Fibroblast of upper back skin (primary cell): ENCODE measurements at places on chromosomes 2 and 18.

DNA sequence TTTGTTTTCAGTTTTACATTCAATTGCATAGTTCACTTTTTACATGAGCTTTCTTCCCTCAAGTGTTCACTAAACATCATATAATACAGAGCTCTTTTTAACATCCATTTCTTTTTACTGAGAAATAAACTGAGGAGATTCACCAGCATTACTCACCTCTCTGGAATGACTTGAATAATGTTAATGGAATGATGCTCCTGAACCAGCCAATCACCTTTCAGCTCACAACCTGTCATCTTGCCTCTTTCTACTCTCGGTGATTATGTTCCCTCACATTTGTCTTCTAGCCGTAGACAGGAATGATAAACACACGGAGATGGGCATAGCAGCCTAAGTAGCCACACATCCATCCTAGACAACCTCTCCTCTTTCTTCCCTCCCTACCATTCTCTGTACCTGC lies 301.7 kb downstream of the PAX3 start:
- DNase-seq: peak; percentile 93

- DNase-seq: peak; percentile 78
These were observed 59.5 kb downstream of the E2F6 start for GRCh38 chr2:11406267-11406957.

DNA sequence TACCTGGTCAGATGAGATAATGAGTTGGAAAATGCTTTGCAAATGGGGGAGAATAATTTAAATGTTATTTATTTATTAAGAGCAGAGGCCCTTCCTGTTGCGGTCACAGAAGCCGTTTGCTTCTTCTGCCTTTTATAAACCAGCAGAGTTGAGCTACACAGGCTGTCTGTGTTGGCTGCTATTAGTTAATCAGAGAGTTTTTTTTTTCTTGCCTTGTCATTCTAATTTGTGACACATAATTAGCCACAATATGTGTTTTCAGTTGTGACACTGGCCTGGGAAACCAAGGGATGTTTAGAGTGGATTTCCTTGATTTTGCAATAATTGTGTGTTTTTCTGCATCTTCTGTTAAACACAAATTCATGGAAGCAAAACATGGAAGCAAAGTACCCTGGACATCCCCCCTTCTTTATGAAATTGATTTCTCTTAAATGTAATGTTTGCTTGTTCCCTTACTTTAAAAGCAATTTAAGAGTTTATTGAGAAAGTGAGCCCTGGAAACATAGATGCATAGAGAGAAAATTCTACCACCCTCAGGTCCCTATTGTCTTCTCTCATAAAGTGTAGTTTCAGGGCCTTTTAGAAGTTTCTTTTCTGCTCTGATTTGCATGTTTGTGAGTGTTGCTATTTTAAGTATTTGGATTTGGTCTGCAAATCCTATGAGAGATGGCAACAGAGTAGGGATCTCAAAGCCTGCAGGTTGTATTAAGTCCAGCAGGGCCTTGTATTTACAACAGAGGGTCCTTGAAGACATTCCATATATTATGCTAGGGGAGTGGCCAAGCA lies 22.8 kb upstream of the IL37 start:
- DNase-seq: no peak

DNA sequence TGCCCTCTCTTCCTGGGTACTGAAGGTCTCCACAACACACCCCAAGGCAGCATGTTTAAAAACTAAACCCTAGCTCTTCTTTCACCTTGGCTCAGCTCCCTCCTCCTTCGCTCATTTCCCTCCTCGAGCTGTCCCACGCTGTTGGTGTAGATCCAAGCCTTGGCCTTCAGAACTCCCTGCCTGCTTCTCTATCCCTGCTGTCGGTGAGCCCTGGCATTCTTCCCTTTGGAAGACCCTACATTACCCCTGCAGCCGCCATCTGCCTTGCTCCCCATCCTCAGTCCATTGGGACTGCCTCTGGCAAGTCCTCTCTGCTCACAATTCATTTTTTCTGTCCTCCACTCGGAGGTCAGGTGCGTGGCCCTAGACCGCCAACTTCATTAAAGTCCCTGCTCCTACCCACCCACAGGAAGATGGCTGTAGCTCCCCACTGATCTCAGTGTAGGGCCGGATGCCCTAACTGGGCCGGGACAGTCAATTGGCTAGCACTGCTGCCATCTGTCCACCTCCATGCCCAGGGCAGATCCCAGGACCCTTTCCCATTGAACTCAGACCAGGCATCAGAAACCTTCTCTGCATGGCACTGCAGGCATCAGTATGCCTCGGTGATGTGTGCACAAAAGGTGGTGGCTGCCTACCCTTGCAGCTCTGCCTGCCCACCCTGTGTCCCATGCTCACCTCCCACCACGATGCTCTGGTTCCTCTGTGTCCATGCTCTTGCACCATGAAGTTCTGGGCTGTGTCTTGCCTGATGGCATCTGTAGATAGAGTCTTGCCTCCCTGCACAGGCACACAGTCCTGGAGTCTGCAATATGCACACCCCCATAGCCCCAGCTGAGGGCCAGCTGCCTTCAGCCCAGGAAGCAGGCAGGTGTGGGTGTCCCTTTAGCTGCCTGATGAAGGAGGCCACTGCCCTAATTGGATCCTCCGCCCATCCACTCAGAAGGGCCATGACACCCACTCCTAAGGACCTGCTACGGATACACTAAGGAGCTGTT lies 5.7 kb downstream of the AMER3 start:
- no peak for DNase-seq

GRCh38 chr2:151570191-151570590 lies 160.5 kb downstream of the RIF1 start:
- no peak for DNase-seq

DNA sequence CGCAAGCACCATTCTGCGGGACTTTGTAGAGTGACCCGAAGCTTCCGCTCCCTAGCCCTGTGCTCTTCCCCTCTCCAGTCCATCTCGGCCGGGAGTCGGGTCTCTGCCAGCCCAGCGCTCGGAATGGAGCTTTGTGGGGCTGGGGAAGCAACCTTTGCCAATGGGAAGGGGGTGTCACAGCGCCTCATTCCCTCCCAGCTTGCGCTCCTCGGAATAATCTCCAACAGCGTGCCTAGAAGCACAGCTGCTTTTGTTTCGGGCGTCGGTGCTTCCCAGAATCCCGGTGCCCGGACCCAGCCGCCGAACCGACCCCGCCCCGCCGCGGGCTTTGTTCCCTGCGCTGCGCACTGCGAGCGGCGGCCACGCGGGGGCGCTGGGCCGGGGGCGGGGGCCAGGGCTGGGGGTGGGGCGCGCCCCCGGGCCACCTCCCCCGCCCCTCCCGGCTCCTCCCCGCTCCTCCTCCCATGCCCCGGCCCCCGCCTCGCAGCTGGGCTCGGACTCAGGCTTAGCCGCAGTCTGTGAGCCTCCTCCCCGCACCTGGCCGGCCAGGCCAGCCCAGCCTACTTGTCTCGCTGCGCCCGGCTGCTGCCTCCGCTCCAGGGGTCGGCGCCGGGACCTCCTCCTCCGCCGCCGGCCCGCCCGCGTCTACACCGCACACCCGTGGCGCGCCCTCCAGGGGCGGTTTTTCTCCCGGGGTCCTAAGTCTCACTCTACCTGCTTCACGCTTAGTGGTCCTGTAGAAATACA lies 77.7 kb upstream of the SMAD2 start:
- DNase-seq: peak; percentile 47

DNA sequence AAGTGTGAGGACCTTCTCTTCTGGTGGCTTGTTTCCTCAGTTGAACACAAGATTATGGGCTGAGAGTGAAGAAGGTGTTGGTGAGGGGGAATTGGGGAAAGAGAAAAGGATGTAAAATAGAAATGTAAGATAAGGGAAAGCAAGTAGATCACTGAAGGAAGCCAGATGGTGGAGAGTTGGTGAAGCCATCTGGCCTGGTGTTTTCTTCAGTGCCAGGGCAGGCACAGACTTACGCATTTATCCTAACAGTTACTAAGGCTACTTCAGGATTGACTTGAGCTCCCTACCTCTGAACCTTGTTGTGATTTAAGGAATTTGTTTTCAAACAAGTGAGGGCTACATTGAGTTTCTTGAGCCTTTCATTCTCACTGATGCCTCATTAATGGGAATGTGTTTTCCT lies 113.8 kb downstream of the GALNT1 start:
- DNase-seq: no peak

- no peak for DNase-seq
These were observed 1.6 kb downstream of the SERPINB8 start for GRCh38 chr18:63971320-63972001.

GRCh38 chr2:40281021-40281940 lies 170.6 kb downstream of the SLC8A1 start:
- peak; percentile 81 for DNase-seq

DNA sequence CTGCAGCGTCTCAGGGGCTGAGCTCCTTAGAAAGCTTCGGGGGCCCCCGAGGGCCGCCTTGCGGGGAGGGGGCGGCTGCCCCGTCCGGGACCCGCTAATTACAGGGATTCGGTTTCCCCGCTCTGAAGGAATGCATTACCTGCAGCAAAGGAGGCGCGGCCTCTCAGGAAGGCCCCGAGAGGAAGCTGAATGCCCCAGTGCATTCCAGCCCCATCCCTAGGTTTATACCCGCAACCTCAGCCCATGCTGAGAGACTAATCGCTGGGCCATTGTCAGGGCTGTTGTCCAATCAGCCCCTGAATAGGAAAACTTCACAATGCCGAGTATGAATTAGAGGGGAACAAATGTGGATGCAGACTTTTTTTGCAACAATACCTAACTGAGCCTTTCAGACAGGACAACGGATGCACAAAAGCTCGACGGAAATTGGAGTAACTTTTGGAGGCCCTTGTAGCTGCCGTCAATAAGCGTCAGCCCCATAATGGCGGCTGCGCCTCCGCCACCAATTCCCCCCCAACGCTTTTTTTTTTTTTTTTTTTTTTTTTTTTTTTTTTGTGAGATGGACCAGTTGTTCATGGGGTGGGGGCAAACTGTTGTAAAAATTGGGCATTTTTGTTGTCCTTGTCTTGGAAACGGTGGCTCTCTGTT lies 138.6 kb upstream of the SIX3 start:
- DNase-seq: no peak

DNA sequence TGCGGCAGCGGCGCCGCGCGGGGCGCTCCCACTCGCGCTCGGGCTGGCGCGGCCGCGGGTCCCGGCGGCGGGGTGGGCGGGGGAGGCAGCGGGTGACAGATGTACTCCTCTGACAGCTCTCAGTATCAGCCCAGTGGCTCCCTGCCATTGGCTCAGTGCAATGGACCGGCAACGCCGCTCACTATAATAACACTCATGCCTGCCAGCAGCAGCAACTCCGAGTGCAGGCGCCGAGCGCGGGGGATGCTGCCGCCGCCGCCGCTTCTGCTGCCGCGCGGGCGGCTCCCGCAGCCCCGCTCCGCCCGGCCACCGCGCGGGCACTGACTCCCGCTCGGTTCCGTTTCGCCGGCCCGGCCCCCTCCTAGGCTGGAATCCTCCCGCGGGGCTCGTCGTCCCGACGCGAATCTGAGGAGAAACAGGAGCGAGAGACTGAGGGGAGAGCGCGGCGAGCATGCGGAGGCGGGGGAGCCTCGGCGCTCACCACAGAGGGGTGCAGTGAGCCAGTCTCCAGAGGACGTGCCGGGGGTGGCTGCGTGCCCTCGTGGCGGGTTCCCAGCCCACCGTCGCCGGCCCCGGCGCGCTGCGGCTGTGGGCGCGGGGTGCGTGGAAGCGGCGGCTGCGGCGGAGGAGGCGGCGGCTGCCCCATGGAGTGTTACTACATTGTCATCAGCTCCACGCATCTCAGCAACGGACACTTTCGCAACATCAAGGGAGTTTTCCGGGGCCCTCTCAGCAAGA lies at the start of gene ZNF804A:
TSS of gene ZNF804A (plus strand) at position 214 of the 738 bp plus-strand sequence. CDS start at position 645, 431 bp downstream.
- peak; percentile 64 for DNase-seq

GRCh38 chr2:10481666-10482157 lies 33.6 kb upstream of the ODC1 start:
- DNase-seq: no peak

DNA sequence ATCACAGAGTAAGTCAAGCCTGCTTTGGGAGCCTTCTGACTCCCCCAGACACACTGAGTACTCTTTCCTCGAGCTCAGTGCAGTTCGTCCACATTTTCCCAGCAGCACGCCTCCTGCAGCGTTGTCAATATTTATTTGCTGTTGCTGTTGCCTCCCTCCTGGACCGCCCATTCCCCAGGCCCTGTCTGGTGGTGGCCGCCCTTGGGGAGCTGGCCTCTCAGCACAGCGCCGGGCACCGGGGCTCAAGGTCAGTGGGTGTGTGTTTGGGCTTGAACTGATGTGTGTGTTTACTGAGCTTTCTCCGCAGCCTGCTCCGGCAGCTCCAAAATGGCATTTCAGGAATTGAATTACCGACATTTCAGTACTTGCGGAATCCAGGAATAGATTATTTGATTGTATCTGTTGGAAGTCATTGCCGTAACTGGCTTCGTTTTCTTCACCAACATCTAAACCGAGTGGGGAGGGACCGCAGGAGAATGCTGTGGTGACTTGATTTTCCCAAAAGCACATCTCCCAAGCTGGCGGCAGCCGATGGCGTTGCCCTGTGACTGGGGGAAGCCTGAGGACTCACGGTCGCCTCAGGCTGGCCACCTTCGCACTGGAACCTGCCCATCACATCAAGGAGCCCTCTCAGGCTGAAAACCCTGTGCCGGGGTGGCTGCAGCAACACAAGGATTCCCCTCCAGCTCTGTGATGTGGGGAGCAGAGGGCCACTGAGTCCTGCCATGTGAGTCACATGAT lies 66.0 kb downstream of the HPCAL1 start:
- DNase-seq: no peak
